ENCODE measurements at places on chromosomes 4 and X.

DNA sequence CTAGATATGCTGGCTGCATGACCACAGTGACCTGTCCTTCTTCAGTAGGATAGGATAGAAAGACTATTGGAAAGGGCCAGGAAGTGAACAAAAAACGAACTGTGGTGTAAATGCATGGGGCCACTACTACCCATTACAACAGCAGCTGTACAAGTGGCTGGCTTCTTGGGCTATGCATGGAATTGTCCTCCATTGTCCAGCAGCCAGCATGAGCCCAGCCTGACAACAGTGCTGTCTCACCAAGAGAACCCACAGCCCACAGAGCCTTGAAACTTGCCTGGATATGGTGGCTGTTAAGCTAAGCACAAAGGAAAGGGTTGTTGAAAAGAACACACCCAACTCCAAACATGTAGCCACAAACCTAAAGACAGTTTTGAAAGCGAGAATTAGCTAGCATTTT lies 330.2 kb upstream of the F9 start:
- no peak for DNase-seq

GRCh38 chr4:2733844-2734574 lies 22.1 kb downstream of the TNIP2 start:
- DNase-seq = no peak

DNA sequence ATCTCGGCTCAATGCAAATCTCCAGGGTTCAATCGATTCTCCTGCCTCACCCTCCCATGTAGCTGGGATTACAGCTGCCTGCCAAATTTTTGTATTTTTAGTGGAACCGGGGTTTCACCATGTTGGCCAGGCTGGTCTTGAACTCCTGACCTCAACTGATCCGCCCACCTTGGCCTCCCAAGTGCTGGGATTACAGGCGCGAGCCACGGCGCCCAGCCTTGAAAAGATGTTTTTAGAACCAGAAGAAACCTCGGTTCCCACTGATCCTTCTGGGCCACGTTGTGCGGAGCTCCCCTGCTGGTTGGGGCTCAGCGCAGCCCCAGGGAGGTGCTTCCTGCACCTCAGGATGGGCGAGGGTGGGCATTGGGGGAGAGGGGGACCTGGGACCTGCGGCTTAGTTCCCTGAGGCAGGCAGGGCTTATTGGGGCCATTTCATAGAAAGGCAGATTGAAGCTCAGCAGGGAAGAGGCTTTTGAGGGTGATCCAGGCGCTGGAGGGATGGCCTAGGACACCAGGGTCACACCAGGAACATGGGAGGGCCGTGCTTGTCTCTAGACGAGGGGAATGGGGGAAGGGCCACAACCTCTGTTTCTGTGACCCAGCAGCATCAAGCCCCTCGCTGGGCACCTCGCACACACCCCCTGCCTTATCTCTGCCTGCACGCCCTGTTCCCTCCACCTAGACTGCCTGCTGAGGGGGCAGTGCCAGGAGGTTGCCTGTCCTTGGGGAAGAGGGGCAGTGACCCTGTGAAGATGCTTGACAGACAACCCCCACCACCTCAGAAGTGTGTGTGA lies 6.3 kb upstream of the ADD1 start:
- no peak for DNase-seq

DNA sequence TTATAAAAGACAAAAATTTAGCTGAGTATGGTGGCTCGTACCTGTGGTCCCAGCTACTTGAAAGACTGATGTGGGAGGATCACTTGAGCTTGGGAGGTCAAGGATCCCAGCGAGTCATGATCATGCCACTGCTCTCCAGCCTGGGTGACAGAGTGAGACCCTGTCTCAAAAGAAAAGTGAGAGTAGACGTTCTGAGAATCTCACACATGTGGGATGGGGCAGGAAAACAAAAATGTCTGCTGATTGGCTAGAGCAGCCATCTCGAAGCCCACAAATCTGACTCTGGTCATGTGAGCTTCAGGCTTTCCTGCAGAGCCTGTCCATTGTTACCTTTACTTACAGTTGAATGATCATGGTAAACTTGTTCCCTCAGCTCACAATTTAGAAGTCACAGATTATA lies 23.1 kb upstream of the SLC9A7 start:
- no peak for DNase-seq

DNA sequence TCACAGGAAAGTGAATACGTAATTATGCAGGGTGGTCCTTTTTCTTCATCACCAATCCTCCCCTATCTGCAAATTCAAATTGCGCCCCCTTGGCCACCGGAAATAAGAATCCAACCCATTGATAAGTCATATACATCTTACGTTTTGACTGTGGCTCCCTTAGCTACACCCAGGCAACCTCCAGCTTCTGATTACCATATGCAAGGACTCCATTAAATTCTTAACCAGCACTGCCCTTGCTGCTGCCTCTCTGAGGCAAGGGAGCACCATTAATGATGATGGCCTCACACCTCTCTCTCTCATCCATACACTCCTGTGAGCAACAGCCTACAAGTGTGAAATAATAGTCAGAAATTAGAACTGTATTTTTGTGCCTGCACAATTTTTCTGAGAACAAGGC lies 106.0 kb upstream of the NOCT start:
- no peak for DNase-seq

DNA sequence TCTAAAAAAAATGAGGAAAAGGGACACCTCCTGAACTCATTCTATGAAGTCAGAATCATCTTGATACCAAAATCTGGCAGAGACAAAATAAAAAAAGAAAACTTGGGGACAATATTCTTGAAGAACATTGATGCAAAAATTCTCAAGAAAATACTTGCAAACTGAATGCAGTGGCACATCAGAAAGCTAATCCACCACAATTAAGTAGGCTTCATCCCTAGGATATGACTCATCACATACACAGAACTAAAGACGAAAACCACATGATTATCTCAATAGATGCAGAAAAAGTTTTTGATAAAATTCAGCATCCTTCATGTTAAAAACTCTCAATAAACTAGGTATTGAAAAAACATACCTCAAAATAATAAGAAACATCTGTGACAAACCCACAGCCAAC lies 98.3 kb downstream of the FAM47B start:
- peak; percentile 3 for DNase-seq

DNA sequence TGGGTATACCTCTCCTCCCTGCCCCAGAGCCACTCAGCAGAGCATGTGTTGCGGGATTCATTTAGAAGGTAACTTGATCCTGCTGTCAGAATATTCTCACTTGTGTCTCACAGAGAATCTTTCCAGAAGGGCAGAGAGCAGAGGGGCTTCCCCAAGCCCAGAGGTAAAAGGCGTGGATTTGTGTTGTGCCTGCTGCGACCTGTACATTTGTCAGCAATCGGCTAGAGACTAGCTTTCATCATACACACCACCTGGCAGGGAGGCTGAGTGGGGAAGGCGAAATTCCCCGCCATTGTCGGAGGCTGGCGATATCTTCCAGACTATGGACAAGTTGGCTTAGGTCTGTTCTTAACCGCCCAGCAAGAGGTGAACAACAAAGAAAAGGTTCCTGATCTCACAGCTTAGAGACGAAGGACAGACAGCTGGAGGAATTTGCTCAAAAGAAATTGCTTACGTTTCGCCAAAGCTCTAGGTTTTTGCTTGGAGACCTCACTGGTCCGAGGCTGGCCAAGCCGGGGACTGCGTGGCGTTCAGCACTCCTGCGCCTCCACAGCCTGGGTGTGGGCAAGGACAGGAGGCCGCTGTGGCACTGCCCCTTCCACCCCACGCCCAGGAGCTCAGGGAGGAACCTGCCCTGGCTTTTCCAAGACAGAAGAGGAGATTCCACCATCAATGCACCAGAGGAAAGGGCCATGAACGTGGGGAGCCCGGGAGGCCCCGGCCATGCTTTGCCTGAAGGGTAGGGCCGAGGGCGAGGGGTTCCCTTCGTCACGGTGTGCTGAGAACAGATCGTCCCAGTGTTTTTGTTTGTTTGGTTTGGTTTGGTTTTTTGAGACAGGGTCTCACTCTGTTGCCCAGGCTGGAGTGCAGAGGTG lies 69.4 kb downstream of the DCTD start:
- no peak for DNase-seq

DNA sequence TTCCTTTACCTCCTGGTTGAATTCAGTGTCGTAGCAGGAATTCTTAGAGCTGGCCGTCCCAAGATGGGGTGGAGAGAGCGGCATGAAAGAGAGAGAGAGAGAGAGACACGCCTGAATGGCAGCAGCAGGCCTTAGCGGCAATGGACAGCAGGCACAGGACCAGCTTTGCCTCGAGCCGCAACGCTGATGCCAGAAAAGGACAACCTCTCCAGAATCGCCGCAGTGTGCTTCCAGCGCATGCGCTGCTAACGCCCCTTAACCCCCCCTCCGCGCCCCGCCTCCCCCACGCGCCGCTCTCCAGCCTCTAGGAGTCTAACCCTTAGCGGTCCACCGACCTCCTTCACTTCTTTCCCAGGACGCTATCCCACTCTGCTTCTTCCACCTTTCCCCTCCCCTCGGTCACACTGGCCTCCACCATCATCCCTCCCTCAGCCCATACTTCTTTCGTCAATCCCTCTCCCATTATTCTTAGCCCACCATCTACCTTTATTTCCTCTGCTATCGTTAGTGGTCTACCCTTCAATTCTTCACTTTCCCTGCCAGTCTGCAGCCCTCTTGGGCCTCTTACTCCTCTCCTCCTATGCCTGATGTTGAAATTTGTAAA lies 10.5 kb upstream of the ZCCHC13 start:
- peak; percentile 64 for DNase-seq

DNA sequence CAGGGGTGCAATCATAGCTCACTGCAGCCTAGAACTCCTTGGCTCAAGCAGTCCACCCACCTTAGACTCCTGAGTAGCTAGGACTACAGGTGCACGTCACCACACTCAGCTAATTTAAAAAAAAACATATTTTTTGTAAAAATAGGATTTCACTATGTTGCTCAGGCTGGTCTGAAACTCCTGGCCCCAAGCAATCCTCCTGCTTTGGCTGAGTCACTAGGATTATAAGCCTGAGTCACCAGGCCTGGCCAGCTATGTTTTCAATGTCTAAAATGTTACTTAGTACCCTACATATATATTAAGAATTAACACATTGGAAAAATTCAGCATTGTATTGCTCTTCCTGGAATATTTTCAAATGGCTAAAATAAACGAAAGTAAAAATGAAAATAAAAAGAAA lies 37.5 kb downstream of the PNPLA4 start:
- peak; percentile 22 for DNase-seq

- DNase-seq = no peak
These were observed 330.6 kb downstream of the GALNTL6 start for GRCh38 chr4:172143605-172144314.

DNA sequence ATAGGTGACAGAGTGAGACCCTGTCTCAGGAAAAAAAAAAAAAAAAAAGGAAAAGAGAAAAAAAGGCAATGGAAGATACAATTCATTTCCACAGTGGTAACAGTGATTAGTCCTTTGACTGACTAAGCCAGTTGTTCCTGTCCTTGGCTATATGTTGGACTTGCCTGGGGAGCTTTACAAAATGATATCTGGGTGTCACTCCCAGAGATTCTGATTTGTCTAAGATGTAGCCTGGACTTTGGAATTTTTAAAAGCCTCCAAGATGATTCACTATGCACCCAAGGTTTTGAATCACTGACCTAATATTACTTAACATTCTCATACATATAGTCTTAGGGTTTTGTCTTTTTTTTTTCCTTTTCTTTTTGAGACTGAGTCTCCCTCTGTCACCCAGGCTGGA lies 16.9 kb downstream of the HELQ start:
- DNase-seq = no peak

GRCh38 chr4:122716825-122717448 lies 15.6 kb upstream of the BBS12 start:
- peak; percentile 63 for DNase-seq

GRCh38 chrX:41257801-41258200 lies 76.2 kb upstream of the DDX3X start:
- DNase-seq = no peak

- DNase-seq = no peak
These were observed 31.8 kb upstream of the ERVMER34-1 start for GRCh38 chr4:52783069-52783468.

- DNase-seq = no peak
These were observed 93.0 kb downstream of the SPIN4 start for GRCh38 chrX:63258144-63258543.

GRCh38 chr4:11881947-11882346 lies 453.3 kb upstream of the HS3ST1 start:
- DNase-seq = no peak

- DNase-seq = no peak
These were observed 66.0 kb upstream of the PLAC8 start for GRCh38 chr4:83180431-83180968.

GRCh38 chrX:17968367-17968766 lies 107.3 kb upstream of the RAI2 start:
- no peak for DNase-seq

- DNase-seq = peak; percentile 28
These were observed 5.6 kb upstream of the SMIM31 start for GRCh38 chr4:164748375-164748774.

GRCh38 chrX:149298111-149298510 lies 207.0 kb downstream of the IDS start:
- no peak for DNase-seq

GRCh38 chrX:18448416-18448815 lies 23.0 kb downstream of the CDKL5 start:
- peak; percentile 26 for DNase-seq

DNA sequence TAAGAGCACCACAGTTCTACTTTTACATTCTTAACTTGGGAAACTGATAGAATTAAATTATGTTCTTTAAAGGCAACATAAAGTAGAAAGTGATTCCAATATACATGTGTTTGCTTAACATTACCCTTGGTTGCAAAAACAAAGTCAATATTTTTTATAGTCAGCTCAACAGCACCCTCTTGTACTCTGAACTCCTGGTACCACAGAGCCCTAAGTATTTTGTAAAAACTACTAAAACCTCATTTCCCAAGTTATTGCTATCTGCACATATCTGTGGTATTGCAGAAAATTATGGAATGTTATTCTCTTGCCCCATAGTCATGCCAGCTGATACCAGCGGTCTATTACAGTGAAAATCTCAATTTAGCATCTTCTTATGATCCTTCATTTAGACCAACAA lies 2.9 kb downstream of the KIF4A start:
- DNase-seq = no peak

GRCh38 chr4:98867648-98868047 lies 61.3 kb downstream of the EIF4E start:
- DNase-seq = no peak

DNA sequence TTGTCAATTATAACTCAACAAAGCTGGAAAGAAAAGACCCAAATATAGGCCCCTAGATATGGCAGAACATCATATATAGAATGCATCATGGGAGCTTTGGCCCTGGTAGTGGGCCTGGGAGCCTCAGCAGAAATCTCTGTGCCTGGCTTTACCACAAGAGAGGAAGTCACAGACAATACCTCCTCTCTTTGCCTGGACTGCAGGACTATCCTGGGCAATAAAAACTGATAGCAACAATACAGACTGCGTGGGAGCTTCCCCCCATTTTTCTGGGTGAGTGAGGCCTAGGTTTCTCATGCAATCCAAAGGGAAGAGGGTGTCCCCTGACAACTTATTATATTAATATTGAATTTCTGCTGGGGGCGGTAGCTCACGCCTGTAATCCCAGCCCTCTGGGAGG lies 64.0 kb upstream of the NFKB1 start:
- DNase-seq = no peak

DNA sequence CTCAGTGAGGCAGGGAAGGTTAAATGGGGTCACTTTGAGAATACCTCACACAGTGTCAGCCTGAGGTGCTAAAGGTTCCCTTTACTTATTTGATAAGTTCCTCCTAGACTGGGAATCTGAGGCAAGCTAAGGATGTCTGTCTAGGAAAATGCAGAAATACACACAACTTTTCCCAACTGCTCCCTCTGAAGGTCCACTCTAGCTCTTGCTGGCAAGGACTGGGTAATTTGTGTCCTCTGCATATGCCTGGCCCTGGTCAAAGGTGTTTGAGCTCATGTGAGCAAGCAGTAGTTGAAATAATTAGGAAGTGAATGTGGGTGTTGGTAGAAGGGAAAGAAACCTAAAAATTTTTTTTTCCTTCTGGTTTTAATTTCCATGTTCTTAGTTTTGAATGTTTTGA lies 21.3 kb downstream of the TXLNG start:
- DNase-seq = peak; percentile 55

Data from astrocyte of the spinal cord (primary cell).